ENCODE measurements at places on chromosomes 3 and 15. TPM values are rescaled to one million over a fixed set of nuclear protein-coding genes. Genes with fewer than 3 reads are reported as not detected.
A peak's percentile ranks its signal among the peaks of the same experiment; 100 is the strongest.

- no peak for DNase-seq
- no peak overlapping the region for H3K27ac ChIP-seq
- H3K36me3 ChIP-seq, result no peaks in the 10 kb centered on the region
Observed at GRCh38 chr3:122012821-122013220, 9.2 kb downstream of the ILDR1 start.

PROS1 gene
- total RNA-seq, result 19.4 TPM

SRGAP3 gene
- total RNA-seq, result 1.3 TPM

DNA sequence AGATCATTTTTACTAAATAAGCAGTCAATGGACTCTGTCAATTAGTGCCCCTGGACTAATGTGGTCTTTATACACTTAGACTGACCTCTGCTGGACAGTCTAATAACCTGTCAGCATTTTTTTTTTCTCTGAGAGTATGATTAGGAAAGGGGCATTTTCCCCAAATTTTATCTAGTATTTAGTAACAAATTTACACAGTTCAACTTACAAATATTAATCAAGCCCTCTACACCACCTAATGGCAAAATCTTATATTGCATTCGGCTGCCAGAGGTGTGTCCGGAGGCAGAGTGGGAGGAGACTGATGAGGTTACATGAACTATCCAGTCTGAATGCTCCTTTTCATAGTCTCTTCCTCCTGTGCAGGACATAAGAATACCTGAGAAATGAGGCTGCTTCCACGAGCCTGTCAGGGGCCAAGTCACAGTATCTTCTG lies 36.0 kb upstream of the COLQ start:
- DNase-seq, result peak; percentile 71
- no peak overlapping the region for H3K27ac ChIP-seq
- no peaks in the 10 kb centered on the region for H3K27me3 ChIP-seq
- H3K4me3 ChIP-seq, result no peak overlapping the region
- no peaks in the 10 kb centered on the region for H3K36me3 ChIP-seq

DNA sequence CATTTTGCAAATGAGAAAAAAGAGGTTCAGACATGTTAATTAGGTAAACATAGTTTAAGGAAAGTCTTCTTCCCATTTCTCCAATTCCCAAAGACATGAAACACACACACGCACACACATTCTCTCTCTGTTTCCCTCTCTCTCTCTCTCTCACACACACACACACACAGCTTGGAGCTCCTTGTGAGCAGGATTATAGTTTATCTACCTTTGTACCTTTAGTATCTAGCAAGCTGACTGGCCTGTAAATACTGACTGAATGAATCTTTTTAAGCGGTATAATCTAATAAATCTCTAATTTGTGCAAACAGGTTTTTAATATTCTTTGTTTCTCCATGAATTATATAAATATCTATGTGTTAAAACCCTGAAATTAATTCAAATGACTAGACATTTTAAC lies 73.3 kb downstream of the UACA start:
- no peak overlapping the region for H3K4me3 ChIP-seq
- no peaks in the 10 kb centered on the region for H3K36me3 ChIP-seq
- peak; percentile 49 for DNase-seq
- H3K27ac ChIP-seq, result no peak overlapping the region
- peaks cover 29% of the 10 kb centered on the region for H3K4me1 ChIP-seq

SPINT1 gene
- 290 TPM for total RNA-seq

DNA sequence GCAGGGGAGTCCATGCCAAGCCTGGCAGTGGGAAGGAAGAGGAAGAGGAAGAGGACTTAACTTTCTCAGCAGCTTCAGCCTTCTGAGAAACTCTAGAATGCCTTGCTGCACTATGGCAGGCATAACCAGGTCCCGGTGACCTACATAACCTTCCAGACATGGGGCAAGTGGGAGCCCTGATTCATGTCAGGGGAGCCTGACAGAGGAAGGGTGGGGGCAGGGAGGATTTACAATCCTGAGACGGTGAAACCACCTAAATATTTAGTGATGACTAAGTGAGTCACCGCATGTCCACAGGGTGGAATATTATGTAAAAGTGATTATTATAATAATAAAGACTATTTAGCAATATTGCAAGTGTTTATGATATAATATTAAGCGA lies 46.7 kb downstream of the AMOTL2 start:
- H3K36me3 ChIP-seq, result no peaks in the 10 kb centered on the region
- H3K27me3 ChIP-seq, result no peaks in the 10 kb centered on the region
- no peak for DNase-seq
- peaks cover 81% of the 10 kb centered on the region for H3K4me1 ChIP-seq
- peak overlapping the region; percentile 95 for H3K27ac ChIP-seq

GRCh38 chr3:123334056-123334455 lies 114.8 kb downstream of the ADCY5 start:
- no peak for DNase-seq
- no peaks in the 10 kb centered on the region for H3K4me1 ChIP-seq
- H3K27ac ChIP-seq, result no peak overlapping the region
- H3K27me3 ChIP-seq, result no peaks in the 10 kb centered on the region
- no peaks in the 10 kb centered on the region for H3K36me3 ChIP-seq

- peaks cover 2% of the 10 kb centered on the region for H3K36me3 ChIP-seq
- no peaks in the 10 kb centered on the region for H3K4me1 ChIP-seq
- no peak overlapping the region for H3K4me3 ChIP-seq
- no peaks in the 10 kb centered on the region for H3K27me3 ChIP-seq
Observed at GRCh38 chr15:72365844-72366243, 10.0 kb downstream of the HEXA start.

- no peak overlapping the region for H3K4me3 ChIP-seq
- no peaks in the 10 kb centered on the region for H3K4me1 ChIP-seq
- H3K27ac ChIP-seq, result no peak overlapping the region
Observed at GRCh38 chr3:9233814-9234600, 15.4 kb downstream of the SRGAP3 start.

GRCh38 chr3:189799366-189799765 lies 168.2 kb downstream of the TP63 start:
- H3K27me3 ChIP-seq, result no peaks in the 10 kb centered on the region
- H3K4me3 ChIP-seq, result no peak overlapping the region
- H3K27ac ChIP-seq, result no peak overlapping the region
- no peaks in the 10 kb centered on the region for H3K36me3 ChIP-seq

GRCh38 chr3:80526153-80526552 lies 758.4 kb upstream of the ROBO1 start:
- DNase-seq, result peak; percentile 5
- H3K27ac ChIP-seq, result no peak overlapping the region
- no peaks in the 10 kb centered on the region for H3K4me1 ChIP-seq

- no peak overlapping the region for H3K27ac ChIP-seq
- no peaks in the 10 kb centered on the region for H3K4me1 ChIP-seq
- no peaks in the 10 kb centered on the region for H3K27me3 ChIP-seq
- no peak for DNase-seq
- H3K4me3 ChIP-seq, result no peak overlapping the region
- no peaks in the 10 kb centered on the region for H3K36me3 ChIP-seq
Observed at GRCh38 chr3:114874522-114874971, 272.5 kb downstream of the ZBTB20 start.

KIF15 gene
- total RNA-seq, result 22.4 TPM

DNA sequence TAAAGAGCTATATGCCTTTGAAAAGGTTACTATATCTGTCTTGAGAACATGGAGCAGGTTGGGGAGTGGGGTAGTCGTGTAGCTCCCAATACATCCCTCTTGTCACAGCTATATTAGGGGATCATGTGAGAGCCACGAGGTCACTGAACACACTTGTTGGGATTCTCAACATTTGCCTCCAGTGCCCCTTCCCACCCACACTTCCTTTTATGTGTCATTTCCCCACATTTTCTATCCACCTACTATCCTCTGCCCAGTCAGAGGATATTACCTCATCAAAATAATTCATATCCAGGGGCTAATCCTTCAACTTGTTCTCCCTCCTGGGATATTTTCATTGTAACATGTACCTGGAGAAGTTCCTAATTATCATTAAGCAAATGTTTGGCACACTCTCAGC lies 85.0 kb downstream of the CYP19A1 start:
- no peak for DNase-seq
- H3K4me1 ChIP-seq, result peaks cover 17% of the 10 kb centered on the region
- H3K27ac ChIP-seq, result no peak overlapping the region
- H3K36me3 ChIP-seq, result no peaks in the 10 kb centered on the region
- H3K4me3 ChIP-seq, result no peak overlapping the region

SUSD5 gene
- not detected for total RNA-seq

DNA sequence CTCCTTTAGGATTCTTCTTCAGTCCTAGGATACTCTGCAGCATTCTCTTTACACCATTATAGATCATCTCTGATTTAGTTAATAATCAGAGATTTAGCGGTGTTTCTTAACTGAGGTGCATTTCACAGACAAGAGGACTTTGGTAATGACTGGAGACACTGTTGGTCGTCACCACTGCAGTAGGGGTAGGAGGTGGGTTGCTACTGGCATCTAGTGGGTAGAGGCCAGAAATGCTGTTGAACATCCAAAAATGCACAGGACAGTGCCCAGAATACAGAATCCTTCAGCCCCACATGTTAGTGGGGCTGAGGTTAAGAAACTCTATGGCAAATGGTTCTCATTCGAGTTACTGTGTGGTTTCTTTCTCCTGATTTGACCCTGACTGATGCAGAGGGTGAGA lies 80.4 kb upstream of the LMCD1 start:
- H3K4me3 ChIP-seq, result no peak overlapping the region
- no peaks in the 10 kb centered on the region for H3K36me3 ChIP-seq
- no peak for DNase-seq
- H3K4me1 ChIP-seq, result no peaks in the 10 kb centered on the region

DNA sequence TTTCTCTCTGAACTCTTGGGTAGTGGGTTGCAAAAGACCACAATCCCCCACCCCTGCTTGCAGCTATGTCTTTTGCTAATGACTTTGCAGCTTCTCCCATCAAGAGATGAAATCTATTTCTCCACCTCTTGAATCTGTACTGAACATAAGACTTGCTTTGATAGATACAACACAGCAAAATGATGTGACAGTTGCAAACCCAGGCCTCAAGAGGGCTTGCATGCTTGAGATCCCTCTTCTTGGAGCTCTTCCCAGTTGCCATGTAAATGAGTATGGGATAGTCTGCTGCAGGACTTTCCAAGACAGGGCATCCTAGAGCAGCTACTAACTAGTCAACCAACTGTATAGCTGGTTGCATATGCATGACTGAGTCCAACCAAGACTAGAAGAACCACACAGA lies 783.6 kb downstream of the PDCD6IP start:
- H3K36me3 ChIP-seq, result no peaks in the 10 kb centered on the region
- DNase-seq, result no peak
- no peak overlapping the region for H3K4me3 ChIP-seq
- H3K4me1 ChIP-seq, result no peaks in the 10 kb centered on the region
- H3K27me3 ChIP-seq, result no peaks in the 10 kb centered on the region

- no peak overlapping the region for H3K4me3 ChIP-seq
- no peaks in the 10 kb centered on the region for H3K36me3 ChIP-seq
- no peak for DNase-seq
Observed at GRCh38 chr3:12392101-12392878, 92.0 kb upstream of the TSEN2 start.

BFSP2 gene
- total RNA-seq, result not detected

DNA sequence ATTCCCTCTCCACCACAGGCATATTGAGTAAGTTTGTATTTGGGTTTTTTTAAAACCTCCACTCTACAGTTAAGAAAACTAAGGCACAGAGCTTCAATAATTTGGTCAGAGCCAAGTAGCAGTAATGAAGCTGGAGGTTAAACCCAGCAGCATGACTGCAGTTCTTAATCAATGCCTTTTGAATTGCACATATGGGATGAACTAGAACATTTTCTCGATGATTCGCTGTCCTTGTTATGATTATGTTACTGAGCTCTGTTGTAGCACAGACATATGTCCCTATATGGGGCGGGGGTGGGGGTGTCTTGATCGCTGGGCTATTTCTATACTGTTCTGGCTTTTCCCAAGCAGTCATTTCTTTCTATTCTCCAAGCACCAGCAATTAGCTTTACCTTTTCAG lies 1.6 kb upstream of the CCR5 start:
- H3K4me1 ChIP-seq, result peaks cover 14% of the 10 kb centered on the region
- H3K27ac ChIP-seq, result no peak overlapping the region
- DNase-seq, result no peak
- no peaks in the 10 kb centered on the region for H3K36me3 ChIP-seq
- H3K4me3 ChIP-seq, result no peak overlapping the region

DNA sequence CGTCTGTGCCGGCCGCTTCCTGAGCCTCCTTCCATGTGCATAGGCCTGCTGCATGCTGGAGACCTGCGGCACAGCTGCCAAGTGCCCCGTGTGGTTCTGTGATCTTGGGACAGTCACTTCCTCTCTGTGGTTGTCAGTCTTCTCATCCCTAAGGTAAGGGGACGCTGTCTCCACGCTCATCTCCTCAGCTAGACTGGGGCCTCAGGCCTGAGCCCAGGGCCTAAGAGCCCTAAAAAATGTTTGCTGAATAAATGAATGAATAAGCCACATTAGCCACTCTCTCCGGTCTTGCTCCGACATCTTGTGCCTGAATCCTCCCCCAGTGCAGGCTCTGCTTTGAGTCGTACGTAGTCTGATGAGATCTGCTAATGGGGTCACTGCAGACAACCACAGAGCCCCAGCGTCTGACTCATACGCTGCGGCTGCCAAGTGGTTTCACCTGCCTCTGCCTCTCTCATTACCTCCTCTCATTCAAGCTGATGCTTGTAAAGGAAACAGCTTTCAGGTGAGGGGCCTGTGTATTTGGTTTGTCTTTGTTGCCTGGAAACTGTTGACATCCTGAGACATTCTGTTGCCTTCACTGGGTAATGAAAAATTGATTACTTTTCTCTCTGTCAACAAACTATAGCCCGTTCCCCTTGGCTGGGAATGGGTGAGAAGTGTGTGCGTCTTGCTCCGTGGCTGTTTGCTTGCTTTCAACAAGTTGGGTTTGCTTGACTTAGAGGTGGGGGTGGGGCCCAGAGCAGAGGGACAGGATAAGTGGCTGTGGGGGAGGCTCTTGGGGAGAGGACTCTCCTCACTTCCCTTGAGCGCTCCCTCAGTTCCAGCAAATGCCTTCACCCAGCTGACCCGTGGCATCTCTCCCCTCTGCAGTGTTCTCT lies 15.9 kb downstream of the RPLP1 start:
- DNase-seq, result peak; percentile 47
- H3K36me3 ChIP-seq, result no peaks in the 10 kb centered on the region
- H3K27ac ChIP-seq, result peak overlapping the region; percentile 67

GRCh38 chr3:58691997-58692396 lies 25.4 kb upstream of the FAM3D start:
- no peak overlapping the region for H3K4me3 ChIP-seq
- no peaks in the 10 kb centered on the region for H3K36me3 ChIP-seq
- no peak overlapping the region for H3K27ac ChIP-seq
- H3K27me3 ChIP-seq, result no peaks in the 10 kb centered on the region
- DNase-seq, result peak; percentile 27
- H3K4me1 ChIP-seq, result no peaks in the 10 kb centered on the region

DNA sequence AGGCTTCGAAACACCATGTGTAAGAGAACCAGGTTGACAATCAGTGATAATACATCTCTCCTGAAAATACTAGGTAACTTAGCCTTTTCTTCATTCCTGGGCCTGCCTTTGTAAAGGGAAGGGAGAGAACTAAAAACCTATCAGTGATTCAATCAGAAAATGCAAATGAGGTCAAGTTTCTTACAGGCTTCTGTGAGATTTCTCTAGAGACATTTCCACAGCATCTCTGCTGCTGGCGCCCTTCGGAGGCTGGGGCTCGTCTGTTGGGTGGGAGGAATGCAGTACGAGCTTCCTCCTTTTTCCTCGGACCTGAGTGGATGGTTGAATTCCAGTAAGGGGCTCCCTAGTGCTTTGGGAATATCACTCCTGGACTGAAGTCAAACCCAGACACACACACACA lies 340.4 kb upstream of the ICE2 start:
- H3K27ac ChIP-seq, result no peak overlapping the region
- H3K36me3 ChIP-seq, result no peaks in the 10 kb centered on the region
- no peak for DNase-seq
- H3K4me3 ChIP-seq, result no peak overlapping the region
- H3K27me3 ChIP-seq, result no peaks in the 10 kb centered on the region

CCK gene
- not detected for total RNA-seq
